ENCODE measurements at places on chromosomes 1 and 21. TPM values are rescaled to one million over a fixed set of nuclear protein-coding genes. Genes with fewer than 3 reads are reported as not detected.

Gene S100A4
- 836 TPM for total RNA-seq

Gene EPHA8
- not detected for total RNA-seq

Gene PCBP3
- total RNA-seq, result 8.4 TPM

Gene PLCH2
- total RNA-seq, result 0.12 TPM

Gene C1orf56
- total RNA-seq, result 3.2 TPM

Gene SLC2A5
- 6.9 TPM for total RNA-seq

Gene AADACL4
- total RNA-seq, result not detected

Gene NENF
- 54.1 TPM for total RNA-seq

Gene INAVA
- total RNA-seq, result 18.0 TPM

Gene TMEM82
- total RNA-seq, result not detected

Gene SHISA4
- 22.3 TPM for total RNA-seq

Gene AQP10
- total RNA-seq, result not detected

Gene FAM163A
- not detected for total RNA-seq

Gene CD52
- not detected for total RNA-seq

Gene GTF2B
- 49.2 TPM for total RNA-seq

Gene NT5C1A
- total RNA-seq, result not detected

Gene CLDN8
- total RNA-seq, result not detected

Gene C1QA
- not detected for total RNA-seq

Gene GNAT2
- total RNA-seq, result not detected

Gene OR2M4
- total RNA-seq, result not detected

Gene OR6N1
- total RNA-seq, result not detected

Gene FCGR2B
- under 0.01 TPM for total RNA-seq

Gene LIN28A
- not detected for total RNA-seq

Gene AMY1C
- not detected for total RNA-seq

Gene KISS1
- total RNA-seq, result 7.0 TPM

Gene LRRN2
- total RNA-seq, result not detected

Gene C1orf35
- total RNA-seq, result 8.6 TPM

Gene CEPT1
- total RNA-seq, result 38.7 TPM

Gene MTOR
- total RNA-seq, result 30.4 TPM

Gene PPM1J
- 0.29 TPM for total RNA-seq

Gene KRTAP10-5
- total RNA-seq, result not detected

Gene STUM
- total RNA-seq, result not detected

Gene SPRR2A
- total RNA-seq, result not detected

Gene SPRR2E
- not detected for total RNA-seq

Gene SETD4
- total RNA-seq, result 14.4 TPM

Gene C1orf116
- total RNA-seq, result 0.10 TPM

Gene FCRL4
- not detected for total RNA-seq

Gene TEX38
- not detected for total RNA-seq

Gene KRTAP21-2
- total RNA-seq, result not detected

Gene KCNK1
- total RNA-seq, result 0.12 TPM

Gene SIPA1L2
- 12.9 TPM for total RNA-seq

Gene TAS1R3
- 0.68 TPM for total RNA-seq

Gene CNKSR1
- total RNA-seq, result 0.12 TPM

Gene HSD11B1
- total RNA-seq, result 0.72 TPM

Gene RNU1-4
- total RNA-seq, result not detected

Gene LAMC2
- 2.2 TPM for total RNA-seq

Gene CAMSAP2
- 22.3 TPM for total RNA-seq

Gene OLIG2
- 0.72 TPM for total RNA-seq

Gene ELAPOR1
- 0.29 TPM for total RNA-seq

Gene OR10Z1
- not detected for total RNA-seq
